Mammary microvascular endothelial cell (primary cell): ENCODE measurements at places on chromosomes 5 and 9. TPM values are rescaled to one million over a fixed set of nuclear protein-coding genes. Genes with fewer than 3 reads are reported as not detected.

The ELAVL2 gene
- total RNA-seq, result 0.64 and 1.1 TPM in 2 replicates

The TMEM161B gene
- 4.7 and 6.3 TPM in 2 replicates for total RNA-seq

The RORB gene
- under 0.01 TPM in 1 of 2 replicates, not detected in the other for total RNA-seq

The PTGES gene
- 0.30 TPM in 1 of 2 replicates, not detected in the other for total RNA-seq

The SPINK5 gene
- 0.07 and 0.25 TPM in 2 replicates for total RNA-seq

The LYSMD3 gene
- 17.9 and 19.1 TPM in 2 replicates for total RNA-seq

The SAPCD2 gene
- total RNA-seq, result 28.1 and 30.2 TPM in 2 replicates

The ARL14EPL gene
- 0.07 and 0.15 TPM in 2 replicates for total RNA-seq

The TESK1 gene
- 9.2 and 10.3 TPM in 2 replicates for total RNA-seq

The MUSK gene
- not detected in 2 replicates for total RNA-seq

The GLRA1 gene
- total RNA-seq, result not detected in 2 replicates

The COL15A1 gene
- total RNA-seq, result 9.6 and 10.0 TPM in 2 replicates

The OR2K2 gene
- not detected in 2 replicates for total RNA-seq

The FYB1 gene
- total RNA-seq, result not detected in 2 replicates

The GABRA1 gene
- total RNA-seq, result not detected in 2 replicates

The TMC1 gene
- 0.13 TPM in 1 of 2 replicates, not detected in the other for total RNA-seq

The SLC22A4 gene
- total RNA-seq, result 10.7 and 12.0 TPM in 2 replicates

The CCL19 gene
- total RNA-seq, result not detected in 2 replicates

The SHB gene
- 26.2 and 34.1 TPM in 2 replicates for total RNA-seq

The PAM gene
- total RNA-seq, result 175 and 180 TPM in 2 replicates

The BAAT gene
- total RNA-seq, result not detected in 2 replicates

The LIFR gene
- total RNA-seq, result 40.2 and 43.6 TPM in 2 replicates

The CLK4 gene
- total RNA-seq, result 5.0 and 8.4 TPM in 2 replicates

The KIF12 gene
- 0.80 and 0.94 TPM in 2 replicates for total RNA-seq

The ZSWIM6 gene
- 5.7 and 5.9 TPM in 2 replicates for total RNA-seq

The SPATA9 gene
- total RNA-seq, result 0.39 and 2.3 TPM in 2 replicates

The ANXA2R gene
- 8.1 and 9.1 TPM in 2 replicates for total RNA-seq

The ANKDD1B gene
- not detected in 2 replicates for total RNA-seq

The RASGRF2 gene
- 38.2 and 43.9 TPM in 2 replicates for total RNA-seq

The AQP7 gene
- total RNA-seq, result 0.07 TPM in 1 of 2 replicates, not detected in the other

The CDKN2A gene
- 40.8 and 43.6 TPM in 2 replicates for total RNA-seq

The LTC4S gene
- total RNA-seq, result not detected in 2 replicates

The LHX3 gene
- not detected in 2 replicates for total RNA-seq

The IL13 gene
- not detected in 2 replicates for total RNA-seq

The PRDM9 gene
- not detected in 2 replicates for total RNA-seq

The PCDHGA6 gene
- total RNA-seq, result 0.73 and 1.2 TPM in 2 replicates

The ANKRD18A gene
- total RNA-seq, result not detected in 2 replicates

The SHISAL2B gene
- total RNA-seq, result not detected in 2 replicates

The BTNL9 gene
- 0.05 TPM in 1 of 2 replicates, not detected in the other for total RNA-seq

The INSL6 gene
- not detected in 2 replicates for total RNA-seq

The SNCAIP gene
- 5.7 and 8.9 TPM in 2 replicates for total RNA-seq

The GHR gene
- total RNA-seq, result 1.5 and 2.7 TPM in 2 replicates

The XRCC4 gene
- 8.6 and 9.9 TPM in 2 replicates for total RNA-seq

The KIF4B gene
- under 0.01 and 0.13 TPM in 2 replicates for total RNA-seq

The FAM174A gene
- 11.6 and 12.7 TPM in 2 replicates for total RNA-seq

The PCDHGA1 gene
- 0.20 and 0.59 TPM in 2 replicates for total RNA-seq

The NUDT2 gene
- 43.4 and 48.1 TPM in 2 replicates for total RNA-seq

The EQTN gene
- total RNA-seq, result not detected in 2 replicates

The FOXD4L6 gene
- total RNA-seq, result not detected in 2 replicates
